ENCODE measurements at places on chromosomes 5 and 9.
A peak's percentile ranks its signal among the peaks of the same experiment; 100 is the strongest.

DNA sequence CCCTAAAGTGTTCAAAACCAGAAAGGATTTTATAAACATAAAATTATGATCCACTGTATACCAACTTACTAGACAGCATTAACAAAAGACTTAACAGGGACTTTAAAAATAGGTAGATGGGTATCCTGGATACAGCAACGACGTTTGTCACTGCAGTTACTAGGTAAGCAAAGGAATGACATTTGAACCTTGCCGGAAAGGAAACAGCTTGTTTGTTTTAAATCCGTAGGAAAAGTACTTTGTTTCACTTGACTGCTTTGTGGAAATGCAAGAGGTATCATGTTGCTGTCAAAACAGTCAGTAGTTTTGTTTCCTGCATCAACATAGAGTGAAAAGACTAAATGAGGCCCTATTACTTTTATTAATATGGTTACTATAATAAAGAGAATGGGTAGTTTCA is 122.9 kb downstream of the CDC42SE2 start:
- DNase-seq: no peak

- DNase-seq: no peak
These were observed 4.6 kb downstream of the GRM6 start for GRCh38 chr5:178990491-178990890.

GRCh38 chr9:95273369-95274022 is 44.0 kb downstream of the FANCC start:
- DNase-seq: no peak

DNA sequence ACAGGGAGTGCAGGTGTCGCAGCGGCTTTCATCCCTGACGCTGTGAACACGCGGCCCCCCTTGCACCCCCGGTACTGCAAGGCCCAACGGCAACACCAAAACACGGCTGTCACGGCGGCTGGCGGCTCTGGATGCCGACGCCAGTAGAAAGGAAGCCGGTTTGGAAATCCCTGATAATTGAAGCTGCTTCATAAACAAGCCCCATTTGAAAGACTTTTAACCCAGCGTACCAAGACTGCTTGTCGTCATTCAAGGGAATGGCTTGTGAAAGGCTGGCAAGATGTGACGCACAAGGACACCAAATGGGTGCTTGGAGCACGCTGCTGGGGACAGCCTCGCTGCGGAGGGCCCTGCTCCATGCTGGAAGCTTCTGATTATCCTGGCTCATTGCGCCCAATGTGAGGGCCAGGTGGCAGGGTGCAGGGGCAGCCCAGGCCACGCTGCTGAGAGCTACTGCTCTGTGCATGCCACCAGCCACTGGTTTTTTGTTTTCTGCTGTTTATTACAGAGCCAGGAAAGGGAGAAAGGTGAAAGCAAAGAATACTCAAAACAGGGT is 63.1 kb downstream of the GTF3C4 start:
- no peak for DNase-seq

DNA sequence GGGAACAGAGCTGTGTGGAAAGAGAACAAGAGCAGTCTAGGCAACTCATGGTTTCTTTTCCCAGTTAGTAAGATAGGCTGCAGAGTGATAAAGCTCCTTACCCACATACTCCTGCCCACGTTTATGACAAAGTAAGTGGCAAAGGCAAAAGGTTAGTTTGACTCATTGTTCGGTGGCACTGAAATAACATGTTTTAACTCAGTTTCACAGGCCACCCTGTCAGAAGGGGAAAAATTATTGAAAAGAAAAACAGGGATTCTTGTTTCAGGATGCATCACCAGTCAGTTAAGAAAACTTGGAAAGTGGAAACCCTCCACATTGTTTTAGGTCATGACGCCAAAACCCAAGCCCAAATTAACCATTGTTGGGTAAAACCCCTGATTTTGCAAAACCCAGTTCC is 22.3 kb upstream of the DAB2 start:
- no peak for DNase-seq

- no peak for DNase-seq
These were observed 73.5 kb downstream of the LNPEP start for GRCh38 chr5:97009212-97009898.

- no peak for DNase-seq
These were observed 61.5 kb downstream of the MEIKIN start for GRCh38 chr5:131883984-131884383.

DNA sequence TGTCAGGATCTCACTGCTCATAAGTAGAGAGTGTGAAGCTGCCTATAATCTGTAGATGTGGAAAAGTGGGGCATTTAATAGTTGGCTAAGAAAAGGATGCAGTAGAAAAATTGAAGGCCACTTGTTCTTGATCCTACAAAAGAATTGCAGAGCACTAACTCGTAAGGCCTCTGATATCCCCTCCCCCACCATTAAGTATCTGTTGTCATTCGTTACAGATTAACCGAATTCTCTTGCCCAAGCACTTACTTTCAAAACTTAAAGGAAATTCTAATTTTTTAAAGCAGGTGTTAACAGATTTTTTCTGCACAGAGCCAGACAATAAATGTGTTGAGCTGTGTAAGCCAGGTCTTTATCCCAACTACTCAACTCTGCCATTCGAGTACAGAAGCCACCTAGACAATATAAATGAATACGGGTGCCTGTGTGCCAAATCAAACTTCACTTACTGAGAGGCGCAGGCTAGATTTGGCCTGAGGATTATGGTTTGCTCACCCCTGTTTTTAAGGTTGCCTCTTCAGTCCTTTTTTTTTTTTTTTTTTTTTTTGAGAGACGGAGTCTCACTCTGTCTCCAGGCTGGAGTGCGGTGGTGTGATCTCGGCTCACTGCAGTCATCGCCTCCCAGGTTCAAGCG is 234.8 kb downstream of the RFK start:
- no peak for DNase-seq

DNA sequence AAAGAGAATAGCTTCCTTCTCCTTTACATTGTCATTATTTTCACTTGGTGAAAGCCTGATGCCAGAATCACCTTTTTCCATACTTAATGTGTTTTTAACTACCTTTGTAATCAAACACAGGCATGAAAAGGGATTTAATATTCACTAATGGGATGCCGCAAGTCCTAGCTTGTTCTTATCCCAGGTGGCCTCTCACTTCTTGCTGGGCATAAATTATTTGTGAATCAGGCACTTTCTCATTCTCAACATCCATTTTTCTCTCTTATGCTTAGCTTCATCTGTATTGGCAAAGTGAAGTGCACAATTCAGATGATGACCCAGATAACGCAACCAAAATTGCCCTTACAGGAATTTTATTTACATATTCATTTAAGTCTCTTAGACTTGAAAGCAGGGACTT is 10.9 kb downstream of the ACTL7B start:
- no peak for DNase-seq

DNA sequence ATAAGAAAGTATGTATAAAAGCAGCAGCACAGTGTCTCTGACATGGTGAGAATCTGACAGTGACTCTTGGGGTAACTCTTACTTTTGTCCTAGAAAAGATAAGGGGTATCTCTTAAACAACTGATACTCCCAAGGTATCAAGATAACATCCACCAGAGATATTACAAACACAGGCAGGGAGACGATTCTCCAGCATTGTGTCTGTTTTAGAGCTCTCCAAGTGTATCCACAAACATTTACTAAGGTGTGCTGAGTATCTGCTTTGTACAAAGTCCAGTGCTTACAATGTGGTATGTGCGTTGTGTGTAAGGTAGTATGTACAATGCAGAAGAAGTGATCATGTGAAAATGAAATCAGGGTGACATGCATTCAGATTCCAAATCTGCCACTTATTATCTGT is 4.4 kb upstream of the TMEM245 start:
- no peak for DNase-seq

GRCh38 chr9:96177005-96177718 is 124.8 kb downstream of the HSD17B3 start:
- DNase-seq: no peak

DNA sequence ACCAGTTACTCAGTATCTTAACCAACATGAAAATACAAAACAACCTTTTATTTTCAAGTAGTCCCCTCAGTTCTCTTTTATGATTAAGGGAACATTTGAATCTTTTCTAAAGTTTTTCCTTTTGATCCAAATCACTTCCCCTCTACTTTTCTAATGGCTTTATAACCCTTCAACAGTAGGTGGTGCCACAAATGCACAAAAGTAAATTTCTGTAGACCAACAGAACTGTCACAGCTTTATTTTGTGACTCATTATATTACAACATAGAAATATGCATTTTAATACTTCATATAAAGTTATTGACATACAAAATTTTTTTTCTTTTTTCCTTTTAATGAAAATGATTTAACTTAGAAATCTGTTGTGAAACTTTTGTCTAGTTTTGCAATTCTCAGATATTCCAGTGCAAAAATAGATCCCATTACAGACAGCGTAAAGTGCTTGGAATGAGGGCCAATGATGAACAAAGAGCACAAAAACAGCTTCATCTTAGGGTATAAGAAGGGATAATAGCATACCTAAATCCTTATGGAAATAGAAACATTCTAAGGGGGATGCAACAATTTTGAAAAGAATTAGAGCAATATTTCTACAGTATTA is 17.0 kb downstream of the NIPSNAP3B start:
- peak; percentile 0 for DNase-seq

DNA sequence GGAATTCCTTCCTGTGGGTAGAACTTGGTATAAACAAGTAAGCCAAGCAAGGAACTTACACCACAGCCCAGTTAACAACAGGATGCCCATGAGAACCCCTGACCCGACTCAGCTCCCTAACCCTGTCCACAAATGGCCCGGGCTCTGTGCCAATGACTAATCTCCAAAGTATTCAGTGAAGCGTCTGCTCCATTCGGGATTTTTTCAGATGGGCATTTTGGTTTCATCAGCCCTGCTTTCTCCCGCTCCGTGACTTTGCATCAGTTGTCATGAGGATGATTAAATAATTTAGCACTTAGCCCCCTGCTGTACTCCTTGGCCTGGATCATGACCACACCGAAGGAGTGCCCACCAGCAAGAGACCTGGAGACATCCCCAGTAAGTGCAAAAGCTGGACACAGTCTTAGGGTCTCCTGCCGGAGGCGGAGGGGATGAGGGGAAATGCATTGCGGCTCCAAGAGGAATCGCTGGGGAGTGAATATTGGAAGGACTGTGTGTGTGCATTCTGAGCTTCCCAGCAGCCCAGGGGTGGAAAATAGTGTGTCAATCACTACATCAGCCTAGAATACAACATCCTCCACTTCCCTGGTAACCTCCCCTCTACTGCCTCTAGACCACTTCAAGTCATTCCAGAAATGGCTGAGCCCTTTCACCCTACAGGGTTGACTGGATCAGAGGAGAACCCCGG is 41.4 kb upstream of the DNAH5 start:
- DNase-seq: peak; percentile 73

DNA sequence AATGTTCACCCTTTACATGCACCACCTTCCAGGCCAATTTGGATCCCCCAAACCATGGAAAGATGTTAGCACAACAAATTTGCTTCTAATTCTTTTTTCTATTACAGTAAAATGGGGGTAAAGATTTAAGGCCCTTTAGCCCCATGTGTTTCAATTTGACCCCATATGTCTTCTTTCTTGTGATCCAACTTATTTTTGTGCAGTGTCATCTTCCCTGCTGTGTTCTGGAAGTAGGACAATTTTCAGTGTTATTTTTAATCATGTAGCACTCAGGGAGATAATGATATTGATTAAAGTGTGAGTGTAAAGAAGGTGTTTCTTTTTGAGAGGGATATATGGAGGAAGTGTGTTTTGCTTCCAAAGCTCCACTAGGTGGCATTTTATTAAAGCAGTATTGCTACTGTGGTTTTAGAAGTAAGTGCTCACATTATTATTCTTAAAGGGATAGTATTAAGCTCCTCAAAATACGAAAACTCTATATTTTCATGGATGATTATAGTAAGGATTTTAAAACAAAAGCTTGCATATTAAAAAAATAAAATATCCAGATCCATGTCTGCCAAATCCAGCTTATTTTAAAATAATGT is 118.7 kb upstream of the ATP10B start:
- DNase-seq: peak; percentile 4

DNA sequence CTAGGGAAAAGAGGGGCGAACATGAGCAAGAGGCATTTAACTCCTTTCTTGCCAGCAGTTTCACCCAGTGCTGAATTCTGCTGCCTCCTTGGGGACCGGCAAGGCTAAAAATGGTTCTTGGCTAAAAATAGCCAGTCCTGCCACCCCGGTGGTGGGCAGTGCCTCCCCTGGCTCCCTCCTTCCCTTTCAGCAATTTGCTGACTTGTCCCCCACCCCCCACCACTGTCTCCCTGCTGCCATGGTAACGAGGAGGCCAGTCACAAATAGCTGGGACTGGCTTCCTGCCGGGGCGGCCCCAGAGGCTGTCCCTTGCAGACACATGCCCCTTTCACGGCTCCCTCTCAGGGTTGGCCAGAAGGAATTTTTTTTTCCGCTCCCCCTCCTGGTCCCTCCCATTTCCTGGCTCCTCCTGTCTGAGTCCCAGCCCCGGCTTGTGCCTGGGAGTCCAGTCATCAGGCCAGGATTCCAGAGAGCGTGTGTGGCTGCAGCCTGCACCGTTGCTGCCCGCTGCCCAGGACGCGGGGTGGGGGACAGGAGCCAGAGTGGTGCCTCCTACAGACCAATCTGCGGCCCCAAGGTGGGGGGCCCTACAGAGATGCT is 130.3 kb downstream of the RGS3 start:
- peak; percentile 97 for DNase-seq

- DNase-seq: no peak
These were observed 648.6 kb downstream of the SEMA5A start for GRCh38 chr5:8897316-8897715.

GRCh38 chr5:87399720-87400119 is 13.0 kb downstream of the CCNH start:
- no peak for DNase-seq

DNA sequence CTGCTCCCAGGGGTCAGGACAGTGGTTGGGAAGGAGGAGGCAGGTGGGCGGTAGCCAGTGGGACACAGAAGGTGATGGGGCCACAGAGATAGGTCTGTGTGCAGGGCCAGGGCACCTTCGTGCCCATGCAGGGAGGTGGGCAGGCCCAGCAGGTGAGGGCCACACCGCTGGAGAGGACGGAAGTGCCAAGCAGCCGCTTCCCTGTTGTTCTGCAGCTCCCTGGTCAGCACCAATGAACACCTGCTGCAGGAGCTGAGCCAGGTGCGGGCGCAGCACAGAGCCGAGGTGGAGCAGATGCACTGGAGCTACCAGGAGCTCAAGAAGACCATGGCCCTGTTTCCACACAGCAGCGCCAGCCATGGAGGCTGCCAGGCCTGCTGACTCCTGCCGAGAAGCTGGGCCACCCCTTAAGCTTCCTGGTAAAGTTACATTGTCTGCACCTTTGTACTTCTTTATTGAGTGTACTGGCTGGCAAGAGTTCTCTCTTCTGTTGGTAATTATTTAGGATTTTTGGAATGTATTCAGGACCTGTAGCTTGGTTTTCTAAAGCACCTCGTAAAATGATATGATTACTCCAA is 40.3 kb downstream of the TPPP start:
- no peak for DNase-seq

GRCh38 chr9:73037613-73038012 is 84.8 kb upstream of the ALDH1A1 start:
- DNase-seq: peak; percentile 76

GRCh38 chr5:74272831-74273451 is 367.6 kb downstream of the ENC1 start:
- DNase-seq: no peak

DNA sequence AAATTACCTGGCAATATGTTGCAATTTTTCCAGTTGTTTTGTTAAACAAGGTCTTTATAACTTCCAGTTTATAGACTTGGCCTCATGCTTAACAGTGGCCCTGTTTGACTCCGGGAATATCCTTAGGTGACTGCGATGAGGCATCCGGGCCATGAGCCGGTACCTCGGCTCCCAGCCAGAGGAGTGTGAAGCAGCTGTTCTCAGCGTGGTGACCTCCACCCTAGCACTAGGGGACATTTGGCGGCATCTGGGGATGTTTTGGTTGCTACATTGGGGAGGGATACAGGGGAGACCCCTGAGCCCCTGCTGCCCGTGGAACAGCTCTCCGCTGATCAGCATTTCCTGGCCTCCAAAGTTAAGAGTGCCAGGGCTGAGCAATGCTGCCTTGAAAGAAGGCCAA is 533.4 kb downstream of the IRX1 start:
- DNase-seq: no peak

Measured in retinal pigment epithelial cell (primary cell).